ENCODE measurements at places on chromosomes 12 and 14. TPM values are rescaled to one million over a fixed set of nuclear protein-coding genes. Genes with fewer than 3 reads are reported as not detected.

DNA sequence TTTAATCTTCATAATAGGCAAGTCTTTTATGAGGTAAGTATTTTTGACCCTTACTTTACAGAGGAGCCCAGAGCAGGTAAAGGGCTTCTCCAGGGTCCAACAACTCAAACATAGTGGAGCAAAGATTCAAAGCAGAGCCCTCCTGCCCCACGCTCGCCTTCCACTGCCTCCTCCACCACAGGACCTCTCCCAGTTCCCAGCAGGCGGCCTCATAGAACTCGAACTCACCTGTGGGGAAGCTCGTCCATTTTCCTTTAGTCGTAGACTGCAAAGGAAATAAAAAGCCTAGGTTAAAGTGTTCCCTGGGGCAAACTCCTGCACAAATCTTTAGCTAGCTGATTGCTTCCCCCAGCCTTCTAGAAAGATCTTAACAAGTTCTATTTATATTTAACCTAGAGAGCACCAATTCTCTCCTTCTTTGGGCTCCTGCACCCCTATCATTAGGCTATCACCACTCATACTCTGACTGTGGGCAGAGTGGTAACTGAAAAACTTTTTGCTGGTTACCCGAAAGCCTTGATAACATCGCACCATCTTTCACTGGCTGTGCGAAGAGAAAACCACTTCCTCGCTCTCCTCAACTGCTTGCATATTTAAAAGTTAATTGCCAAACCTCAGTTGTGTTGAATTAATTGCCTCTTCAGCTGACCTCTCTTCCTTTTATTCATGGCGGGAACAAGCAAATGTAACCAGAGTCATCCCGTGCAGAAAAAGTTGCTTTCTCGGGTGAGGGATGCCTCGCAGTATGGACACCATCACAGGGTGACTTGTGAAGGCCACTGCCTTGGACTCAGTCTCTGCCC lies 299.6 kb downstream of the DPF3 start:
- DNase-seq, result no peak

DNA sequence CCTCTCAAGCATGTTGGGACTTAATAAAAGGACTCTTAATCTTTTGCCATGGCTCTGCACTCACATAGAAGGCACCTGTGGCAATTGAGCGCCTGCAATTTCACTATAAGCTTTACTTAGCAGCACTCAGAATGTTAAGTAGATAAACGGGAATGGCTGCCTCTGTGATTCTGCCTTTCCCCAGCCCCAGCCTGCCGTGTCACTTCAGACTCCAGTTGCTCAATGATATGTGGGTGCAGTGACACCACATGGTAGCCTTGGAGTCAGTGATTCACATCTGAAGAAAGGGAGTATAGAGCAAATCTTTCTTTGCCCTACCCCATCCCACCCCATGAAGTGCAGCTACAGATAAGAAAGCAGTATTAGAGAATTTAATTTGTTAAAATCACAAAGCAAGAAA lies 96.1 kb downstream of the ZFC3H1 start:
- no peak for DNase-seq

GRCh38 chr12:48001505-48002413 lies 2.5 kb downstream of the COL2A1 start:
- DNase-seq, result peak; percentile 15

Gene OLR1
- 3.1 TPM for total RNA-seq

- peak; percentile 84 for DNase-seq
These were observed 14.8 kb upstream of the EID3 start for GRCh38 chr12:104288635-104289274.

- DNase-seq, result no peak
These were observed 182.9 kb downstream of the MON2 start for GRCh38 chr12:62649412-62650138.
